ENCODE measurements at places on chromosomes 16 and 17.

- no peak for DNase-seq
Measured at GRCh38 chr17:40561294-40561870, 3.9 kb downstream of the CCR7 start.

GRCh38 chr17:7435676-7436555 is 681 bp downstream of the TMEM102 start:
- DNase-seq: no peak

DNA sequence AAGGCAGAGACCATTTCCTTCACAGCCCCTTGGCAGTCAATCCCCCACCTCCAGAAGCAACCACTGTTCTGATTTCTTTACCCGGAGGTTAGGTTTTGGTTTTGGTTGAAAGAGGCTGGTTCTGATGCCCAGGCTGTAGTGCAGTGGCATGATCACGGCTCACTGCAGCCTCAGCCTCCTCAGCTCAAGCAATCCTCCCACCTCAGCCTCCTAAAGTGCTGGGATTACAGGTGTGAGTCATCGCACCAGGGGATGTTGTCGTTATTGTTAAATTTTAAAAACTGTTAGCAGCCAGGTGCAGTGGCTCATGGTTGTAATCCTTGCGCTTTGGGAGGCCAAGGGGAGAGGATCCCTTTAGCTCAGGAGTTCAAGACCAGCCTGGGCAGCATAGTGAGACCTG is 3.0 kb upstream of the CTRB2 start:
- DNase-seq: no peak

DNA sequence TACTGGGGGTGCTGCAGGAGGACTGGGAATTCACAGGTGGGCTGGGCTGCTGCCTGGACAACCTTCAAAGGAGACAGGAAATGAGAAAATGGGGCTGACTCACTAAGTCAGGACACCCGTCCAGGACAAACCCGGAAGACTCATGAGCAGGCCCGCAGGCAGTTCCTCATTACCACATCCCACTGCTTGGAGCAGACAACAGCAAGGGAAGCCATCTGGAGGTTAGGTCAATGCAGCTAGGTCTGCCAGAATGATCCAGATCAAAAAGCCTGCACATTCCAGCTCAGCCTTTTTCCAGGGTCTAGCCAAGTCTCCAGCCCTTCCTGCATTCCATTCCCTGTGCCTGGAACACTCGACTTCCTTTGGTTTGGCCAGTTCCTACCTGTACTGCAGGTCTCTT is 536.5 kb upstream of the CDH11 start:
- no peak for DNase-seq

- no peak for DNase-seq
Measured at GRCh38 chr16:5206331-5206990, 108.9 kb upstream of the EEF2KMT start.

All from NAMALWA (cell line).